NCI-H1105 (cell line): ENCODE measurements at places on chromosomes 12 and 14.

GRCh38 chr14:103002578-103003350 is 54.6 kb downstream of the CDC42BPB start:
- DNase-seq, result no peak

- DNase-seq, result no peak
These were observed 3.0 kb upstream of the SLC38A1 start for GRCh38 chr12:46271863-46272262.

DNA sequence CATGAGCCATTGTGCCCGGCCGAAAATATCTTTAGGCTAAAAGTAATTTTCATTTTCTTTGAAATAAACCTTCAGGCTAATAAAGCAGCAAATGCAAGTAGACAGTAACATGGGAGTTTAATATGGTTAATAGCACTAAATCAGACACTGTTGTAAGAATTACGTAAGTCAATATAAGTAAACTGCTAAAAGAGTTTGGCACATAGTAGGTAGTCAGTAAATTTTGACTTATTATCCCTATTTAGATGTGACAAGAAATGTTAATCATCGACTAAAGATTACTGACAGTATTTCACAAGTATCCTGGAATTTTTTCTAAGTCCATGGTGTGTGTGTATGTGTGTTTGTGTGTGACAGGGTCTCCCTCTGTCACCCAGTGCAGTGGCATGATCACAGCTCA is 3.9 kb downstream of the PPP4R3A start:
- no peak for DNase-seq

DNA sequence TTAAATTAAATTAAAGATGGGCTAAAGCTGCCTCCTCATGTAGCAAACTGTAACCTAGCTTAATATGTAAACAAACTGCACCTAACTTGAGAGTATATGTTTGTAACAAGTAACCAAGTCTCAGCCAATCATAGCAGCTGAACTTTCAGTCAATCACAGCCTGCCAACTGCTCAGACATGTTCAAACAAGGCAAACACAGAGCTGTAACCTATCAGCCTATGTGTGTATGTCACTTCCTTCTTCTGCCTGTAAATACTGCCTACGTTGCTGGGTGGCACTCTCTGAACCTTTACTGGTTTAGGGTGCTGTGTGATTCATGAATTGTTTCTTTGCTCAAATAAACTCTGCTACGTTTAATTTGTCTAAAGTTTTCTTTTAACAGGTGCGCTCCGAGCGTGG is 2.9 kb downstream of the SERPINA6 start:
- DNase-seq, result no peak

GRCh38 chr12:29234965-29235626 is 86.0 kb downstream of the FAR2 start:
- no peak for DNase-seq

GRCh38 chr12:11758510-11759493 is 109.3 kb downstream of the ETV6 start:
- DNase-seq, result no peak

DNA sequence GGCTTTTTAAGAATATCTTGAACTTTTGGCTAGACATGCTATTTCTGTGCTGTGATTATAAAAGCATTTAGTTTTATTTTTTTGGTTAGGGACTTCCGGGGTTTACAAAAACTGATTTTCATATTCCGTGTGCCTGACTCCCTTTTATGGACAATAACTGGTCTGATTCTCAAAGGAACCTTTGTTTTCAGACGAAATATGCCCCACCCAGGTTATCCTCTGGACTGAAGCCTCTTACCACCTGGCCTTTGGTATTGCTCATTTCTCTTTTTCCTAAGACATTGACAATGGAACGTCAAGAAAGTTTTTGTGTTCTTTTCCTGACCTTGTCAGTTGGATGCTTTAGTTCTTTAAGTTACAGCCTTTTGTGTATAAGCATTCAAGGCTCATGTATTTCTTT is 10.8 kb downstream of the TIGAR start:
- no peak for DNase-seq

DNA sequence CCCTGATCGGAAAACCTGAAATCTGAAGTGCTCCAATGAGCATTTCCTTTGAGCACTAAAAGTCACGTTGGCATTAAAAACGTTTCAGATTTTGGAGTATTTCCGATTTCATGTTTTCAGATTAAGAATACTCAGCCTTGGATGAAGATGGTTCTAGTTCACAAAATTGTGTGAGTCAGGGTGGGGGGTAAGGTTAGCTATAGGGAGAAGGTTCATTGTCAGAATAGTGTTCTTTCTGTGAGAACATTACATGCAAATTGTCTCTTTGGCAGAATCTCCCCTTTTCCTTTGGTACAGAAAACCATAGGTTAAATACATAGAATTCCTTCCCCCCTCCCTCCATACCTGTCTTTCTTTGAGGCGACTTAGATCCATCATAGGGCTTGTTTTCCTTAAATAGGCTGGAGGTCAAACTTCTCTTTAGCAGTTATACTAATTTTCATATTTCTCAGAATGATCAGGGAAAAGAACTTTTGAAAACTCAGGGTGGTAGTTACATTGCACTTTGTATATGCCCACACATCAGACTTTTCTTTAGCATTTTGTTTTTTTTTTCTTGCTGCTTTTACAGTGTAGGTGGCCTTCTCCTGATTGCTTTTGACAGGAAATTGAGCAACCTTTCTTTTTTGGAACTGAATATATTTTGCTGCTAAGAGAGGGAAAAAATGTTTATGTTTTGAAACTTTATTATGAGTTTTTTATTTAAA is 503.5 kb downstream of the PCNX1 start:
- DNase-seq, result no peak

- DNase-seq, result no peak
These were observed 31.3 kb downstream of the CYP46A1 start for GRCh38 chr14:99715266-99716000.
